ENCODE measurements at places on chromosomes 2 and 18.

DNA sequence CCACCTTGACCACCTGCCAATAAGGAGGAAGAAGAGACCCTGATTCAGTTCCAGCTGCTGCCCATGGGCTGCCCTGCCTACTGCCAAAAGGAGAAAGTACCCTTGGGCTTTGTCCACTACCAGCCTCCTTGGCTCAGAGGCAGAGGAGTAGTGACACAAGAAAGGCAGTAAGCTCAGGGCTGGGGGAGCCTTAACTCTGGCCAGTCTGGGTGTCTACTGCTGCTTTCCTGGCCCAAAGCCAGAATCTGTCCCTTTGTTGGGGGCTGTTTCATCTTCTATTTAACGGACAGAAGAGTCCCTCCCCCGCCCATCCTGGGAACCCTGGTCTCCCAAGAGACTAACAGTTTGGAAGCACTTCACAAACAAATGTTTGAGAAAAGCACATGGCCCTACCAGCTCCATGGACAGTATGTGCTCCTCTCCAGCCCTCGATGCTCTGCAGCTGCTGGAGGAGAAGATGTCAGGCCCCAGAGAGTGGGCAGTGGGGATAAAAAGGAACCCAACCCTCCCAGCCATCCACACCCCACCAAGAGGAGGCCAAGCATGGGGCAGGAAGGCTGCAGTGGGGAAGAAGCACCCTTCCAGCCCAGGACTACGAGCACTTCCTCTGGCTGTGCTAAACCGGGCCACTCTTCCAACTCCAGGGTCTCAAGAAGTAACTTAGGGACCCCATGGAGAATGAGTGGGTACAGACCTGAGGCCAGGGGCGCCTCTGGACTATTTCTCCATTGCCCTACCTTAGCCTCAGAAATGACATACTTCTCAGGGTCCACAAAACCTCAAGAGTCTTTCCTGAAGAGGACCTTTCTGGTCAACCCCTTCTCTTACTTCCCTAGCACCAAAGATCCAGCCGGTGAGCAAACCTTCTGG lies 1.2 kb downstream of the ATG9A start:
- DNase-seq = no peak

DNA sequence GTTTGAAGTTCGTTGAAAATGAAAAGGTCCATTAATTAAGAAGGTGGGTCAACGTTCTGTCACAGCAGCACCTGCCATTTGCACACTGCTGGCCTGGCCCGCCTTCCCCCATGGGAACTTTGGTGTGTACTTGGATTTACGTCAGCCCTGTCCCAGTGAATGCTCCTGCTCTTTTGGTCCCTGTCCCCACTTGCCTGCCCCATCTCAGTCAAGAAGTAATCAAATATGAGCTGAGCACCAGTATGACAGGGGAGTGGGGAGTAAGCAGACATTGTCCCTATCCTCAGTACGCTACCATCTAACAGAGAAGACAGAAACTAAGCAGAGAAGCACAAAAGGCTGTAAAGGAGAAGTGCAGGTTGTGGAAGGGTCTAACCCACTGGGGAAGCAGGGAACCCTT lies 65.1 kb downstream of the SLC4A3 start:
- DNase-seq = no peak

- DNase-seq = no peak
These were observed 31.5 kb upstream of the TMBIM1 start for GRCh38 chr2:218323526-218324472.

DNA sequence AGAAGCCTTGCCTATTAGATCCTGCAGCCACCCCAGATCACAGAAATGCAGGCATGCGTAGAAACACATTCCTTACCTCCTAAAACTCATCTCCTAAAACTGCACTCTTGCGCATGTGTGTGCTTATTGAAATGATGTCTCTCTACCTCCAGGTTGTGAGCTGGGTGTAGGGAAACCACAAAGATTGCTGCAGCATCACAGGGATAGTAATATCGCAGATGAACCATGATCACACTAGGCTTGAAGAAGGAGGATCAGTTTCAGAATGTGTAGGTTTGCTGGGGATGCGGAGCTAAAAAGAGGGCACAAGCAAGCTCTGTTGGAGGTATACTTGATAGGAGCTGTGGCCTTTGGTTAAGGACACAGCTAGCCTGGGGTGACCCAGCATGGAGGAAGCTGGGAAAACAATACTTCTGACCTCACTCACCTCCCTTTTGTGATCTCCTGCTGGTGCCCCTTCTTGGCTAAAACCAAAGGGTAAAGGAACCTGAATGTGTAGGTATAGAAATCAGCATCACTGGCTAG lies 118.8 kb downstream of the SETBP1 start:
- DNase-seq = no peak

DNA sequence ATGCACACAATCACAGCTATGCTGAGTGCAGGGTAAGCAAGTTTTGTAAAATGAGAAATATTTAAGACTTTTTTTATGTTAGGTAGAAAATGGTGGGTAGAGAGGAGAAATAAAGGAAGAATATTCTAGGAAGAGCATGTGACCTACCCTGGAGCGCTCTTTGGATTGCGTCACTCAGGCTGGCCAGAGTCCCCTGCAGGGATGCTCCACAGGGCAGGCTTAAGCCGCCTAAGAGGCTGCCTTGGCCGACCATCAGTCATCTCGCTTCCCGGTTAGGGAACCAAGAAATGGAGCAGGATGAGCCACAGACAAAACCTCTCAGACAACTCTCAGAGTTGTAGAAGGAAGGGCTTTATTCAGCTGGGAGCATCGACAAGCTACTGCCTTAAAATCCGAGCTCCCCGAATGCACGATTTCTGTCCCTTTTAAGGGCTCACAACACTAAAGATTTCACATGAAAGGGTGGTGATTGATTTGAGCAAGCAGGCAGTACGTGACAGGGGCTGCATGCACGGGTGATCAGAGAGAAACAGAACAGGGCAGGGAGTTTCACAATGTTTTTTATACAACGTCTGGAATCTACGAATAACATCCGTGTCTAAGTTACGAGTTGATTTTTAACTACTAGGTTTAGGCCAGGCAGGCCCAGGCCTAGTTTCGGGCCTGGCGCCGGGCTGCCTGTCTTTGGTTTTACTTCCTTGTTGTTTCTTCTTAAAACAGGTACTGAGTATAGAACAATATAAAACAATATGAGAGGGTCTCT lies 1072.0 kb downstream of the CBLN2 start:
- no peak for DNase-seq

GRCh38 chr2:236262238-236262637 lies 2.0 kb downstream of the ASB18 start:
- DNase-seq = no peak

DNA sequence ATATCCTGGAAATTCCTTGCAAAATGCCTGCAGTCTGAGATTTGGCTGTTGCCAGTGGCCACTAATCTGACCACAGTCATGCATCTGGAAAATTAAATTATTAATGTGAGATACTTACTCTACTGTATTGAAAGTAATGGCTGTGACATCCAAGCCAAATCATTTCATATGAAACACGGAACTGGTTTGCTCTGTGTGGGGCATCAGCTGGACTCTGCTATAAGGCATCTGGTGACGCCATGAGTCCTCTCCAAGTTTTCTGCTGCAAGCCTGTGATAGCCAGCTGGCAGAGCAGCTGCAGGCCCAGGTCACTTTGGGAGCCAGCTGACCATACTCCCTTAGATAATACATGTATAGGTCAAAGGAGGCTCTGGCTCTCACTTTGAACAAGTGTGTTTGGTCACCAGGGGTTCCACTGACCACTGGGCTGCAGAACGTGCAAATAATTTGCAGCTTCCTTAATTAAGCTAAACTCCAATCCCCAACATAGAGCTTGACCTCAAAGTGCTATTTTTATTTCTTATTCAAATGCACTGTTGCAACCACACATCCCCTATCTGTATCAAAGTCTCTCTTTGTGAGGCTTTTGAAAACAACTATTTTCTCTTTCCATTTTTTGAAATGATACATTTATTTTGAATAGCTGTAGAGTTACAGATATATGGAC lies 152.9 kb downstream of the NCKAP5 start:
- DNase-seq = no peak

GRCh38 chr18:25349926-25350487 lies 2.0 kb downstream of the ZNF521 start:
- no peak for DNase-seq

DNA sequence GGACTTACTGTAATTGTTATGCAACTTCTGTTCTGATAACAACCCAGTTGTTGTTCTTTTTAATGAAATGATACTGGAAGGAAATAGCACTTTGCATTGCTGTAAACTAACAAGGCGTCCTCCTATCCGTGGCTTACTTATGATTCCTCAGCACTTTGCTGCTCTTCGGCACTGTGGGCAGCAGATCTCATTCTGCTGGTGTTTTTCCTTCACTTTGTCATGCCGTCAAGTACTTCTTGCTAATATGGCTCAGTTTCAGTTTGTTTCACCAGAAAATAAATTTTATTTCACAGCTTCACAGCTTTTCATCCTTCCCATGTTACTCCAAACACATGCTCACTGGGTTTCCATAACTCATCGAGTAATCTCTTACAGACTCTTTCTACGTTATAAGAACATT lies 289.3 kb downstream of the MEIS1 start:
- DNase-seq = no peak

GRCh38 chr2:60297296-60298005 lies 256.0 kb downstream of the BCL11A start:
- no peak for DNase-seq

DNA sequence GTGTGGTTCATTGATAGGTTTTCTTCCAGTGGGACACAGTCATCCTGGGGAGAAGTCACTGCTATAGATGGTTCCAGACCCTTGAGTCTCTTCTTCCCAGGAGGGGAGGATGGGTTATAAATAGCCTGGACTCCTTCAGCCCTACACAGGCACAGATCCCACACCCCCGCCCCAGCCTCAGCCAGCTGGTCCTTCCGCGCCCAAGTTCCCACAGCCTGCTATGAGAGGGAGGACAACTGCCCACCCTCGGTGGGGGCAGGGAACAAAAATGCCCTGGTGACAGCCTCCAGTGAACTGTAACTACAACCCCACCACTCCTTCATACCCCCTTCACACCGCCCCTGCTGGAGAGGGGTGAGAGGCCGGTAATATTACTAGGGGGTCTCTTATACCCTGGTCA lies 3.2 kb downstream of the ZBTB7C start:
- no peak for DNase-seq

DNA sequence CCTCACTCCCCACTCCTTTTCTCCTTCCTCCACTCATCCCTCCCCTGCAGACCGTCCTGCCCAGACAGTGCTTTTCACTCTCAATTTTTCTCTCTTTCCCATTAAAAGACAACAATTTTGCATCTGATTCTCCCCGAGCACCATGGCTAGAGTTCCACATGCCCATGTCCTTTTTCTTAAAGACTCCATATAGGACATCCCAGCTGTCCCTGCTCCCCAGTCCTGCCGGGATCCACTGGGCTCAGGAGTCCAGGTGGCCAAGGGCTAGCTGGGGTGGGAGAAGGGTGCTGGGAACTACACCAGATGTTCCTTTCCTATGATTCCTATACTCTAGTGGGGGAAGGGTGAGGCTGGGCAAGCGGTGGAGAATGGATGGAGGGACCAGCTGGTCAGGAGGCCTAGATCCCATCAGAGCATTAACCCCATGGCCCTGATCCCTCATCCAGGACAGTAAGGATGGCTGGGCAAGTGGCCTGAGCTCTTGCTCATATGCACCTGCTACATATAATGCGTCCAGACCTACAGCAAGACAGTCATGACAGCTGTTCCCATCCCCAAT lies 52.8 kb upstream of the RMDN2 start:
- DNase-seq = no peak

DNA sequence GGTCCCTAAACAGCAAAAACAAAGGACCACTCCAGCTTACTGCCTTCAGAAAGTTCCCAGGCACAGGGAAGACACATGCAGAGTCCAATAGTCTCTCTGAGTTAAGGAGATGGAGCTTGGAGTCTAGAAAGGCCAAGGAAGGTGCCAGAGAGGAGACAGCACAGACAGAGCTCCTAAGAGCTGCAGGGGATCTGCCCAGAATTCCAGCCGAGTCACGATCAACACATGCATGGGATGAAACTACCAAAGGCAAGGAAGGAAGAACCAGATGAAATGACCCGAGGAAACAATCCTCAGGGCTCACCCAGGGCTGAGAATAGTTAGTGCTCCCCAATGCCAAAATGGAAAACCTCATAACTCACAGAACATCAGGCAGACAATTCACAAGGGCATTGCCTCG lies 15.4 kb downstream of the METTL4 start:
- no peak for DNase-seq

DNA sequence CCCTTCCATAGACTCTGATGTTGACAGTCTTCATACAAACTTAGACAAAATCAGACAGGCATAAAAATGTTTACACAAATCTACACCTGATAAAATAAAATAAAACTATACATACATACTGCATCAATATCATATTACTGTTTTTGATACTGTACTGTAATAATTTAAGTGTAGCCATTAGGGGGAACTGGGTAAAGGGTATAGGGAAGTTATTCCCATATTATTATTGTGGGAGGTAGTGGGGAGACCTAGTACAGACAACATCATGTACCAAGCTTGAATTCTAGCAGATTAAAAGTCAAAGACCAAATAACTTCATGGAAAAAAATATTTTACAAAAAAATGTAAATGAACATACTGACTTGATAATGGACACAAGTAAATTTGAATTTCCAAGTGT lies 43.3 kb downstream of the PUM2 start:
- no peak for DNase-seq

- no peak for DNase-seq
These were observed 38.7 kb upstream of the ANXA4 start for GRCh38 chr2:69703189-69703588.

- DNase-seq = no peak
These were observed 803.6 kb upstream of the GYPC start for GRCh38 chr2:125852364-125852763.

DNA sequence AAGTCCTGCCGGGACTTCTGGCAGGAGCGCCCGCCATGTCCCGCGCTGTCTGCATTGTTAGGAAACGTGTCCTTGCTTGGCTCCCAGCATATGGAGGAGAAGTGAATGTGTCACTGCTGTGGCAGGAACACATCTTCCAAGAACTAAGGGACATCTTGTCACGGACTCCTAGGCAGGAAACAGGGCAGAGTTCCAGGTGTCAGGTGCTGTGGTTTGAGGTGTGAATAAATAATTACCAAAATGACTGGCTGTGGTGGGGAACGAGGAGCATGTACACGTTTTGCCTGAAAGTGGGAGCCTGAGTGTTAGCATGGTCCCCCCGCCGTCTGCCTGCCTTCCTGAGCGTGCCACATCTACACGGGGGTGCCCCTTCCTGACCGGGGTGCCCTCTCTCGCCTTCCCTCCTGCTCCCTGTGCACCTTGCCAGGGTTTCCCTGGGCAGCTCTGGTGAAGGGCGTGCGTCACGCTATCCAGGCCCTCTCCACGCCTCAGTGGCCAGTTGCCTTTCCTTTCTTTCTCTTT lies 237.5 kb downstream of the LDLRAD4 start:
- DNase-seq = no peak
